ENCODE measurements at places on chromosomes 2 and 18. TPM values are rescaled to one million over a fixed set of nuclear protein-coding genes. Genes with fewer than 3 reads are reported as not detected.

DNA sequence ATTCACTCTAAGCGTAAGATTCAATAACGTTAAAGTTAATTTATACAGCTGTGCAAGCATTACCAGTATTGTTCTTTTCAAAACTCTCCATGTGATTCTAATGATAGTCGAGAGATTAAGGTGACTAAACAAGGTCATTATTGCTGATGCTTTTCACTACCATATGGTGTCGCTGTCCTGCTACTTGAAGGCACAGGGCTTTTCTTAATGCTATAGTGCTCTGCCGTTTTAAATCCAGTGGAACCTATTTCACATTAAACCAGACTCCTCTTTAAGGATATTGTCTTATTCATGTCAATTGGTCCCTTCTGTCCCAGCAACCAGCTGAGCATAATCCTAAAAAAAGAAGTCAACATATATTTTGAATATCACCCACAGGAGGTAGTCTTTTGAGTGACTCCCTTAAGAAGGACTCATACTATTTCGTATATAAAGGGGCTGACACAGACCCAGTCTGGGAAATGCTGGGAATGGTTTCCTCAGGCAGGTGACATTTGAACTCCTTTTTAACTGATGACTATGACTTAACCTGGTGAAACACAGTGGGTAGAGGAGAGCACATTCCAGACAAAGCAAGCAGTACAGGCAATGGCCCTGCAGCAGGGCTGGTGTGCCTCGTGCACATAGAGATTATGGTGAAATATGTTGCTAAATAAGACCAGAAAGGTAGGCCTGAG lies 53.9 kb upstream of the CYTIP start:
- no peaks in the 10 kb centered on the region for H3K4me1 ChIP-seq
- H3K4me3 ChIP-seq = no peak overlapping the region
- H3K27ac ChIP-seq = no peak overlapping the region
- peak; percentile 19 for DNase-seq
- no peaks in the 10 kb centered on the region for H3K27me3 ChIP-seq
- no peaks in the 10 kb centered on the region for H3K36me3 ChIP-seq

DNA sequence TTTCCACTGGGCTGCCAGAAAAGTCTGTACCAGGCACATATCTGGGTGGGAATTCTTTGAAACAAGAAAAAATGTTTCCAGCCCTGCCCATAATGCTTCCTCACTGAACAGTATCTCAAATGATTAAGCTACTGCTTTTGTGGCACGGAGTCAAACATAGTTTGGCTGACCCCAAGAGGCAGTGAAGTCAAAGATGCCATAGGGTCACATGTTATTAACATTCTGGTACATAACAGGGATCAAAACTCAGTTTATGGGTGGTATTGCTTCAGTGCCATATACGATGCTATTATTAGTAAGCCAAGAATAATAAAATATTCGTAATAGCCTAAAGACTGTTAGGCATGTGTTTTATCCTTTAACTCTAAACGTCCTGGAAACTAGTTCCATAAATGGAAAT lies 112.4 kb downstream of the FEZ2 start:
- no peaks in the 10 kb centered on the region for H3K27me3 ChIP-seq
- H3K27ac ChIP-seq = peak overlapping the region; percentile 71
- peaks cover 26% of the 10 kb centered on the region for H3K36me3 ChIP-seq
- DNase-seq = no peak
- H3K4me1 ChIP-seq = peaks cover 72% of the 10 kb centered on the region
- no peak overlapping the region for H3K4me3 ChIP-seq

DNA sequence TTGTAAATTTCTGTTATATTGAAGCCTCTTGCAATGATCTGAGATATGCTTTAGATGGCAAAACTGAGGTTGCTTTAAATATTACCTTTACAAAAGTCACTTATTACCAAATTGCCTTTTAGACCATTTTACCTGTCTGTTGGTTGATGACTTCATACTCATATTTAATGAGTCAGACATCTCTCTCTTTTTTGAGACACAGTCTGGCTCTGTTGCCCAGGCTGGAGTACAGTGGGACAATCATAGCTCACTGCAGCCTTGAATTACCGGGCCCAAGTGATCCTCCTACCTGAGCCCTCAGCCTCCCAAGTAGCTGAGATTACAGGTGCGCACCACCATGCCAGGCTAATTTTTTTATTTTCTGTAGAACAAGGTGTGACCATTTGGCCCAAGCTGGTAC lies 11.5 kb upstream of the PPP4R3B start:
- DNase-seq = no peak
- no peaks in the 10 kb centered on the region for H3K36me3 ChIP-seq
- H3K27ac ChIP-seq = no peak overlapping the region
- H3K27me3 ChIP-seq = no peaks in the 10 kb centered on the region
- H3K4me3 ChIP-seq = no peak overlapping the region

- H3K27ac ChIP-seq = no peak overlapping the region
- no peaks in the 10 kb centered on the region for H3K36me3 ChIP-seq
- peaks cover 16% of the 10 kb centered on the region for H3K4me1 ChIP-seq
- no peak overlapping the region for H3K4me3 ChIP-seq
- H3K27me3 ChIP-seq = no peaks in the 10 kb centered on the region
- DNase-seq = peak; percentile 93
These were observed 237.5 kb downstream of the SRBD1 start for GRCh38 chr2:45373534-45373933.

- H3K36me3 ChIP-seq = no peaks in the 10 kb centered on the region
- H3K27ac ChIP-seq = no peak overlapping the region
- no peak overlapping the region for H3K4me3 ChIP-seq
- H3K27me3 ChIP-seq = peaks cover 2% of the 10 kb centered on the region
These were observed 148.8 kb downstream of the ACKR3 start for GRCh38 chr2:236718207-236718992.

BCL2 gene
- 0.07 TPM for polyA plus RNA-seq

SPDYA gene
- 0.08 TPM for polyA plus RNA-seq

CDK15 gene
- polyA plus RNA-seq = not detected

TDRD15 gene
- polyA plus RNA-seq = 0.12 TPM

DNA sequence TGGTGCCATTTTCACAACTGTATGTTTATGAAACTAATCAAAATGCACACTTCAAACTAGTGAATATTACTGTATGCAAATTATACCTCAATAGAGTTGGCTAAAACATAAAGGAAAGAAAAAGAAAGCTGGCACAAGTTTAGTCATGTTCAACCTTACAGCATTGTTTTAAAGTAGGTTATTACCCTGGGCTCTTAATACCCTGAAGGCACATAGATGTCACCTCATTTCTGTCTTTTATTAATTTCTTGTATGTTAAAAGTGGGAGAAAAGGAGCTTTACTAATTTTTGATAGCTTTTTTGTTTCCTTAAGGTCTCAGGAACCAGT lies 32.7 kb downstream of the TMEM131 start:
- no peak overlapping the region for H3K27ac ChIP-seq
- H3K27me3 ChIP-seq = no peaks in the 10 kb centered on the region
- H3K4me3 ChIP-seq = no peak overlapping the region

LGALSL gene
- polyA plus RNA-seq = 20.0 TPM

UPP2 gene
- 0.28 TPM for polyA plus RNA-seq

GRCh38 chr2:220226546-220226945 lies 599.1 kb downstream of the SLC4A3 start:
- no peaks in the 10 kb centered on the region for H3K27me3 ChIP-seq
- H3K27ac ChIP-seq = no peak overlapping the region
- H3K36me3 ChIP-seq = no peaks in the 10 kb centered on the region
- no peak overlapping the region for H3K4me3 ChIP-seq
